ENCODE measurements at places on chromosomes 16 and 17.

- no peak for DNase-seq
Measured at GRCh38 chr17:58997756-58998553, 108.7 kb downstream of the TRIM37 start.

DNA sequence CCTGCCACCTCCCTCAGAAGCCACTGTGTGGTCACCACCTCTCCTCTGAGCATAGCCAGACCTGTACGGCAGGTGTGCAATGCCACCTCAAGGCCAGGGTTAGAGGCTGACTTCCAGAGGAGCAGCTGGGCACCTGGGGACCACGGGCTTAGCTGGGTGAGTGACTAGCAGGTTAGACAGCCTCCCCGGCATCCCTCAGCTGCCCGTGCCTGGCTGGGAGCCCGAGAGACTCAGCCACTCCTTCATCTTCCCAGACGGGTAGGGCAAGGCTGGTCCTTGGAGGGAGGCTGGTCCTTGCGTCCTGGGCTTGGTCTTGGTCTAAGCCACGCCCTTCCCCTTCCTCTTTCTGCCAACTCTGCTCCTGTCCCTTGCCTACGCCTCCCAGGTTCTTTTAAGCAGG is 7.8 kb downstream of the CRHR1 start:
- no peak for DNase-seq

- DNase-seq = no peak
Measured at GRCh38 chr16:73527187-73527586, 479.3 kb upstream of the ZFHX3 start.

- no peak for DNase-seq
Measured at GRCh38 chr17:50067996-50068395, 12.1 kb downstream of the ITGA3 start.

DNA sequence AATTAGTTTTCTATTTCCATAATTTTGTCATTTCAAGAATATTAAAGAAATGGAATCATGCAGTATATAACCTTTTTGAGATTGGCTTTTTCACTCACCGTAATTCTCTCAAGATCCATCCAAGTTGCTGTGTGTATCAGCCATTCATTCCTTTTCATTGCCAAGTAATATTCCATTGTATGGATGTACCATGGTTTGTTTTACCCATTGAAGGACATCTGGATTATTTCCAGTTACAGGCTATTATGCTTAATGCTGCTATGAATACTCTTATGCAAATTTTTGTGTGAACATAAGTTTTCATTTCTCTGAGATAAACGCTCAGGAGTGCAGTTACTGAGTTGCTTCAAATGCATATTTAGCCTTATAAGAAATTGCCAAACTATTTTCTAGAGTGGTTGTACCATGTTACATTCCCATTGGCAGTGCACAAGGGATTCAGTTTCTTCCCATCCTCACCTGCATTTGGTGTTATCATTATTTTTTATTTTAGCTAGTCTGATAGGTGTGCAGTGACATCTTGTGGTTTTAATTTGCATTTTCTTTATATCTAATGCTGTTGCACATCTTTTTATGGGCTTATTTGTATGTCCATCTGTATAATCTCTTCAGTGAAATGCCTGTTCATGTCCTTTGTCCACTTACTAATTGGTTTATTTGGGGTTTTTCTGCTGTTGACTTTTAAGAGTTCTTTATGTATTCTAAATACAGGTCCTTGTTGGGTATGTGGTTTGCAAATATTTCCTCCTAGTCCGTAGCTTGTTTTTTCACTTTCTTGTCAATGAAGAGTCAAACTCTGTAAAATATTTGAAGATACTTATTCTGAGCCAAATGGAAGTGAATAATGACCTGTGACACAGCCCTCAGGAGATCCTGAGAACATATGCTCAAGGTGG is 32.7 kb downstream of the BMERB1 start:
- no peak for DNase-seq

DNA sequence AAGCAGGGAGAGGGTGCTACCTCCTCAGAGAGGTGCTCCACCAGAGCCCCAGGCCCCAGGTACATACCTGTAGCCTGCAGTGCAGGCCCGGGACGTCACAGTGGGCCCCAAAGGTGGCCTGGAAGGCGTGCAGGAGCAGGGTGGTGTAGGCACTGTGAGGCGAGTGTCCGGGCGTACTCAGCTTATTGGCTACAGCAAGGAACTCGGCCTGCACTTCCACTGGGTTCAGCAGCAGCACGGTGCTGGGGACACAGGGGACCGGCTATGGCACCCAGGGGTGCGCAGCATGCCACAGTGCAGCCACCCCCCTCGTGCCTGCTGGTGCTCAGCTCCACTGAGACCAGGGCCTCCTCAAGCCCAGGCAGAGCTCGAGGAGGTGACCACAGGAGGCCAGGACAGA is 23.2 kb upstream of the PIK3R6 start:
- no peak for DNase-seq

DNA sequence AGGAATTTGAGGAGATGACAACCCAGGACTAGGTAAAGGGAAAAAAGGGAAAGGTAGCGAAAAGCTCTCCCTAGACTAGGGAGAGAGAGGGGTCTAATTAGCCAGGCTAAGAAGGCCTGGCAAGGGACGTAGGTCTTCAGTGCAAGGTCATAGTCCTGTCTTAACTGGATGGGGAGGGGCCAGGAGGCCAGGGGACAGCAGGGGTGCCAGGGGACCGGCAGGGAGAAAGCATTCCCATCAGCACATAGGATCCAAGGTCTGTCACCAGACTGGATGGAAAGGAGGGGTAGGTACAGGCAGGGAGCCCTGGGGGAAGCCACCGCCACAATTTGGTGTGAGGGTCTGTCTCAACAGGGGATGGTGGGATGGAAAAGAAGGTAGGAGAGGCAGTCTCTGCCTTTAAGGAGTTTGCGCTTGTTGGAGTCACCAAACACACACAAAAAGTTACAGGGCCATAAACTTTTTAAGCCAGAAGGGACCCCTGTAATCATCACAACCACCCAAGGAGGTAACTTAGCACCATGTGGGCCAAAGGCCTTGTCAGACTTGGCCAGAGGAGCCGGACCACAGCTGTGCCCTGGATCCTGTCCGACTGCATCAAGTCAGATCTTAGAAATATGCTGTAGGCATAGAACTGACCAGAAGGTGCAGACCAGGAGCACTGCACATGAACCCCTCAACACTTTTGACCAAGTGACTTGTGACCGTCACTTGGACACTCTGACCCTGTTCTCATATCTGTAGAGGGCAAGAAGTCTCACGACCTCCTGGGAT is 10.0 kb downstream of the AXIN2 start:
- DNase-seq = no peak

DNA sequence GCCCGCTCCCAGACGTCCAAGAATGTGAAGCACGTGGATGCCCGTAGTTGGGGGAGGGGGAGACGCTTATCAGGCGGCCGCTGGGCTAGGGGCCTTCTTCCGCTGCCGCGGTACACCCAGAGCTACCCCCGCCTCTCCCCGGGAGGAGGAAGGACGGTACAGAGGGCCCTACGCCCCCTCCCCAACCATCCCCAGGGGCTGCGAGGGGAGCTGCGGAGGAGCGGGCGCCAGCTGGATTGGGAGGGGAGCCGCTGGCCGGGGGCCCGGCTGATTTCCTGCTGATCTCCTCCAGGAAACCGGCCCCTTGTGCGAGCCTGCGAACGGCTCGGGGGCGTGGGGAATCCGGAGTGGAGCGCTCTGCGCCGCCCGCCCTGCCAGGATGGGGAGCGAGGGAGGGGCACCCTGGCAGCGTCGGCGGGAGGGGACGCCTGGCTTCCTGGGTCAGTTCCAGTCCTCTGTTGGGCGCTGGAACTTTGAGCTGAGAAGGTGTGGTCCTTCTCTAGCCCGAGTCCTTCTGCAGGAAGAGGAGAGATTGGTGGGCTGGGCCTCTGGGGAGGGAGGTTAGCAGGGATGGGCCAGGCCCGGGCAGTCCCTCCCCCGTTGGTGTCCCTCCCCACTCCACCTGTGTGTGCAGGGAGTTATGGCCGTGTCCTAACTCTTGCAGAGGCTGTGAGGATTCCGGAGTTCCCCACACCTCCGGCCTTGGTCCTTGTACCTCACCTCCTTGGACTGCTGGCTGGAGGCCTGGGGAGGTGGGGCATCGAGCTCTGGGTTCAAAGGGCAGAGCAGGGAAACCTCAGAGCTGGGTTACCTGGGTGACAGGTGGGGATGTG is 19.2 kb downstream of the GJD3 start:
- DNase-seq = no peak

DNA sequence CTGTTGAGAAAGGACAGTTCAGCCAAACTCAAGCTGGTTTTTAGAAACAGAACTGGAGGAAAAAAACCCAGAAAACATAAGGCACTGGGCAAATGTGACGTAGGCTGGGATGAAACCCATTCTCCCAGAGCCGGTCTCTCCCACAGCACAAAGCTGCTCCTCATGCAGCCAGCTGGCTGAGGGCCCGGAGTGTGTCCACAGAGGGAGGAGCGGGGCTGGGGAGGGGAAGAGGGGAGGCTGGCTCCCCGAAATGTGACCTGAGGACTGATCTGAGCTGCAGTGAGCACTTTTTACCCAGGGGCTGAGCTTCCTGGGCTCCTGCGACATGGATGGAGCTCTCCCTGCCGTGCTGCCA is 20.8 kb downstream of the FOXF1 start:
- no peak for DNase-seq

- DNase-seq = no peak
Measured at GRCh38 chr17:61401389-61402072, 1.9 kb downstream of the TBX2 start.

DNA sequence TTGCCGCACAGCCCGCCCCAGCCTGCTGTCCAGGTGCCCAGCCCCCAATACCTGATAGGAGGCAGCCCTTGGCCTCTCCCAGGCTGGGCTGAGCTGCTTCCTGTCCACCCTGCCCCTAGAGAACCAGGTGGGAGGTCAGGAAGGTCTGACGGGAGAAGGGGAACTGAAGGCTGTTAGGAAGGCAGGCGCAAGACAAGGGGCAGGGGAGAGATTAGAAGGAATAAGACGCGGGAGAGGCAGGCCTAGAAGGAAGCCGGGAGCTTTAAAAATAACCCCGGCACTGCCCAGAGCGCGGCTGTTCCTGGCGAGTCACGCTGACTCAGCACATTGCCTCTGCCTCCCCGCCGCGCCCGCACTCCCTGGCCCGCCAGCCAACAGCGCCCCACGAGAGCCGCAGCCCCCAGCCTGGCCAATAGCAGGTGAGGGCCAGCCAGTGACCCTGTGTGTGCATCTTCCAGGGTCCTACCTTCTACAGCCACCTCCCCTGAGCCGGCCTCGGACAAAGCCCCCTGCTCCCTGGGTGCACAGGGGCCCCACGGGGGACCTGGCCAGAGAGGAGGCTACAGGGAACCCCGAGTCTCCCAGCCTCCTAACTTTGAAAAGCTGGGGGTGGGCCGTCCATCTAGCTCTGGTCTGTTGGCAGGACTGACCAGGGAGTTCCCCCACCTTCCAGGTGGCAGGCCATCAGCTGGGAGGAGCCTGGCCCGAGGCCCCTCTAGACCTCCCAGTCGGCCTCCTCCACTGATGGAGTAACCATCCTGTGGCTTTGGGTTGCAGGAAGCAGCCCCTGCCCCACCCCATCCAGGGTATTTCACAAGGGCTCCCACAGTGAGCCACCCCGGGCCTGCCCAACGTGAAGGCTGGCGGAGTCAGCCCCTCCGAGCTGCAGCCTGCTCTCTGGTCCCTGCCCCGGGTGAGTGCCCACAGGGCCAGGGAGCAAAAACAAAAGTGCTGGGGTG is 4.0 kb downstream of the MAFG start:
- peak; percentile 31 for DNase-seq

GRCh38 chr16:29943846-29944799 is 17.8 kb upstream of the TMEM219 start:
- DNase-seq = peak; percentile 97

GRCh38 chr17:38451840-38452529 is 23.7 kb downstream of the ARHGAP23 start:
- DNase-seq = peak; percentile 77

GRCh38 chr17:3542410-3543088 is 15.1 kb downstream of the TRPV3 start:
- no peak for DNase-seq

GRCh38 chr17:2580661-2581060 is 12.8 kb upstream of the PAFAH1B1 start:
- no peak for DNase-seq

GRCh38 chr16:51936846-51937245 is 610.1 kb downstream of the TOX3 start:
- DNase-seq = no peak

DNA sequence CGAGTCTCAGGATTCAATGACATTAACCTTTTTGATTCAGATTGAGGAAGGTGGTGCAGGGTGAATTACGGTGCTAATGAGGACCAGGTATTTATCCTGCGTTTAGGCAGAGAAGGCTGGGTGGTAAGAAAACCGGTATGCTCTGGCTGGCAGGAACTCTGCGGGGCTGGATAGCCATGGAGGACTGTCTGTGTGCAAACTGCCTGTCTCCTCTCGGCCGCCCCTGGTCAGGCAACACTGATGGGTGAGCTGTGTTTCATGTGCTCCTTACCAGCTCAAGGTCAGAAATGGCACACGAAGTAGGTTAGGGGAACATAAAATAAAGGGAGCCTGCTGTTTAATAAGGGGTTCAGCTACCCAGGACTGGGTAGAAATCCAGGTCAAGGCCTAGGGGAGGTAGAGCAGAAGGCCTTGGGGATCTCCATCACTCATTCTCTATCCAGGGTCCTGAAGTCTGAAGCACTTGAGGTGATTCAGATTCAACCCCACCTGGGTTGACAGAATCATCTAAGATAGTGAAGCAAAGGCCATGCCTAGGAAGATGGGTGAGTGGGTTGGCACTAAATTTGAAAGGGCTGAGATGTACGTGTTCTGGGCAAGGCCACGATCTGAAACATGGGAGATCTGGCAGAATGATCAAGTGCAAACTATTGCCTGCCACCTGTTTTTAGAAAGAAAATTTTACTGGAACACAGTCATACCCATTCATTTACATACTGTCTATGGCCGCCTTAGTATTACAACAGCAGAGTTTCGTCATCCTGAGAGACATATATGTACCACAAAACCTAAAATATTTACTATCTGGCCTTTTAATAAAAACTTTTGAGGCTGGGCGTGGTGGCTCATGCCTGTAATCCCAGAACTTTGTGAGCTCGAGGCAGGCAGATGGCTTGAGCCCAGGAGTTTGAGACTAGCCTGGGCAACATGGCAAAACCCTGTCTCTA is 292.5 kb downstream of the XYLT1 start:
- no peak for DNase-seq

GRCh38 chr16:25988084-25988483 is 296.3 kb downstream of the HS3ST4 start:
- no peak for DNase-seq

- DNase-seq = no peak
Measured at GRCh38 chr16:56667581-56668571, at the start of gene MT1G. TSS of gene MT1G (minus strand) at chr16:56668065. CDS start at chr16:56667993, 72 bp downstream.

DNA sequence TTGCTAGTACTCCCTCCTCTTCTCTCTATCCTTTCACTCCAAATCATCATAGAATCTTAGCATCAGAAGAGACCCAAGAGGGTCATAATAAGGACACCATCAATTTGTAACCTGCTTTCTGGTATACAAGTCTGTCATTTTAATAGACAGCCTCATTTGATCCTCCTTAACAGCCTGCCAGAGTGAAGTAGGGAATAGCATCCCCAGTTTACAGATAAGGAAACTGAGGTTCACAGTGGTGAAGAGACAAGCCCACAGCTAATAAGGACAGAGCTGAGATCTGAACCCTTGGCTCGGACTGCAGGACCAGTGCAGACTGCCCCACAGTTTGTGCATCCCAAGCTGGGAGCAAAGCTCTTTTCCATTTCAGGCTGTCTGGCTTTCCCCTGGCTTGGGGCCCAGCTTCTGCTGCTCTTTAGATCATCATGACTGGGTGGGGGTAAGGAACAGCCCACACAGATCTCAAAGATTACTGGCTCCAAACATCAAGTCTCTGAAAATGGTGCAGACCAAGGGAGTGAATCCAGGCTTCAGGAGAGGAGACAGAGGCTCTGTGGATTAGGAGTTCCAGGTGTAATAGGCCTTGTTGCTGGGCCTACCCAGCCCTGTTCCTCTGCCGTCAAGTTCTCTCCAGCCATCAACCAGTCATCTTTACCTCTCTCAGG is 10.3 kb upstream of the IGFBP4 start:
- DNase-seq = no peak
